Breast epithelium (tissue), 4 donors: ENCODE measurements at places on chromosomes 3 and 15. TPM values are rescaled to one million over a fixed set of nuclear protein-coding genes. Genes with fewer than 3 reads are reported as not detected.

The MINDY2 gene
- 11.8 TPM for total RNA-seq

The NEK11 gene
- total RNA-seq, result 18.3 TPM

The GREM1 gene
- total RNA-seq, result 21.3 TPM

The KLHL40 gene
- not detected for total RNA-seq

The SLC2A2 gene
- total RNA-seq, result not detected

The ACTC1 gene
- 0.15 TPM for total RNA-seq

The SPTSSB gene
- total RNA-seq, result 2.0 TPM

The SENP7 gene
- 26.6 TPM for total RNA-seq

The TF gene
- 6.3 TPM for total RNA-seq

The ISL2 gene
- total RNA-seq, result 0.29 TPM

The KIF7 gene
- total RNA-seq, result 10.1 TPM

The PRICKLE2 gene
- total RNA-seq, result 35.1 TPM

The PSTPIP1 gene
- 3.9 TPM for total RNA-seq

The TNFSF10 gene
- 294 TPM for total RNA-seq
